ENCODE measurements at places on chromosomes 3 and 15. TPM values are rescaled to one million over a fixed set of nuclear protein-coding genes. Genes with fewer than 3 reads are reported as not detected.
A peak's percentile ranks its signal among the peaks of the same experiment; 100 is the strongest.

MORC1 gene
- not detected for polyA plus RNA-seq

FYCO1 gene
- 6.5 TPM for polyA plus RNA-seq

XYLB gene
- 4.3 TPM for polyA plus RNA-seq

GRCh38 chr3:99774467-99774866 lies 43.2 kb upstream of the CMSS1 start:
- DNase-seq, result no peak

GRCh38 chr15:75367006-75367405 lies 1.4 kb downstream of the MAN2C1 start:
- DNase-seq, result no peak

DNA sequence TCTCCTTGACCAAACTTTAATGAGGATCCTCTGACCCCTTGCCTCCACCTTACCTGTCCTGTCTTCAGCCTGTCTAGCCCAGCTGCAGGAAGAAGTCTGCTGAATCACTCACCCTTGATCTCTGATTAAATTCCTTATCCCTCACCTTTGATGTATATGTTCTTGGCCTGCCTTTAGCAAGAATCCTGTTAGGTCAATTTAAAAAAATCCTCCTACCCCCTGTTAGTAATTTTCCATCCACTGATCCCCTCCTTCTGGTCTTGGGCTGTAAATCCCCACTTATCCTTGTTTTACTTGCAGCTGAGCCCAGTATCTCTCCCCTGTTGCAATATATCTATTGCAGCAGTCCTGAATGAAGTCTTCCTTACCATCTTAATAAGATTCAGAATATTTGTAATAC lies 39.0 kb downstream of the MYH15 start:
- peak; percentile 17 for DNase-seq

GRCh38 chr3:99317201-99317600 lies 321.2 kb upstream of the COL8A1 start:
- DNase-seq, result no peak

DNA sequence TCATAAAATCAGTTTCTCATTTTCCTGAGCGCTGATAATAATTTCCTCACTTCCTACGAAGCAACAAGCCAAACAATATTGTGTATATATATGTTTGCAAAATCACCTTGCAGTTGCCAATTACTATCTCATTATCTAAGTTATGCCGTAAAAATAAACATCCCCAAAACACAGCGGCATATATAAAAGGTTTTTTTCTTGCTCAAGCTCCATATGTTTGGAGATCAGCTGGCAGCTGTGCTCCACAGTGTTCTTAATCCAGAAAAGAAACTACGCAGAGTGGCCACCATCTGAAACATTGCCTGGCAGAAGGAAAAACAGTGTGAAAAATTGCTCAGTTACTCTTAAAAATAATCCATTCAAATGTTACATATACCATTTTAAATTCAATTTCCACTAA lies 951.4 kb downstream of the PLOD2 start:
- DNase-seq, result no peak

DNA sequence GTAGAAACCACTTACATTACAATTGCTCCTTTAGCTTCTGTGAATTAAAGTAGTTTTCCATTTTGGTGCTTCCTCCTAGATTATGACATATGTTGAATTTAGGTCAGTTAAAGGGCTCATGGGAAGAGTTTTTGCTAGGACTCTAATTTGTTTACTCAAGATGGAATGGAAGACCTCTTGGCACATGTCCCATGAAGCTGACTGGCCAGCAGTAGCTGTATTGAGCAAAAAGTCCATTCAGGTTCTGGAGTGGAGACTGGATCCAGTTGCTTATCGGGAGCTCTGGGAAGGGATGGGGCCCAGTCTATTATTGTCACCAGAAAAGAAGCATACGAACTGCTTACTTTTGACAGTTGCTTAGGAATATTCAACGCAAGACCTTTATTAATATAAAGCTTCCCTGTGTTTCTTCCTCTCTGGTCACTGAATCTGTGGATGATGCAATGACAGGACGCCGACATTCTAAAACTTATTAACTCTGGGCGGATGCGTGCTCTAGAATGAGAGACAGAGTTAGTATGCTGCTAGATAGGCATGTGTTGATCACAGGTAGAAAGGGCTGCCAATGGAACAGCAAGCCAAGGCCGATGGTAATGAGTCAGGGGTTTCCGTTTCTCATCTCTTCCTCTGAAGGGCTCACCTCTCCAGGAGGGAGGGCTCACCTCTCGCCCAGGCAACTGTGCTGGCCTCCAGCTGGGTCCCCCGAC lies 155.8 kb downstream of the NR1D2 start:
- DNase-seq, result no peak

- no peak for DNase-seq
Observed at GRCh38 chr15:81560405-81560804, 186.4 kb upstream of the TMC3 start.

DNA sequence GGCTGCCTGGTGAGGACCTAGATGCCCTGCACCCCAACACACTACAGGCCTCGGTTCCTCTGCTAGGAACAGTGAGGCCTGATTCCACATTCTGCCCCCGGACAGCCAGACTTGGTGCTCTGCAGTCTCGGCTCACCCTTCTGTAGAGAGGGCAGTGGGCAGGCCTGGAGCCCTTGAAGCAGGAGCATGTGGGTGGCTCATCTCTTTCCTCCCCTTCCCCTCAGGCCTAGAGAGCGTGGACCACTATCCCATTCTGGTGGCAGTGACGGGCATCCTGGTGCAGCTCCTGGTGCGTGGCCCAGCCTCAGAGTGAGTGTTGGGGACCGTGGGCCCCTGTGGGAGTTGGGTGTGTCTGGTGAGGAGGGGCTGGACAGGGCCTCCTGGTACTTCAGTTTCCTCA lies 3.3 kb downstream of the AMIGO3 start:
- DNase-seq, result no peak

- no peak for DNase-seq
Observed at GRCh38 chr15:63414474-63415120, 33.0 kb upstream of the CA12 start.

- DNase-seq, result no peak
Observed at GRCh38 chr3:80190051-80190450, 422.3 kb upstream of the ROBO1 start.

DNA sequence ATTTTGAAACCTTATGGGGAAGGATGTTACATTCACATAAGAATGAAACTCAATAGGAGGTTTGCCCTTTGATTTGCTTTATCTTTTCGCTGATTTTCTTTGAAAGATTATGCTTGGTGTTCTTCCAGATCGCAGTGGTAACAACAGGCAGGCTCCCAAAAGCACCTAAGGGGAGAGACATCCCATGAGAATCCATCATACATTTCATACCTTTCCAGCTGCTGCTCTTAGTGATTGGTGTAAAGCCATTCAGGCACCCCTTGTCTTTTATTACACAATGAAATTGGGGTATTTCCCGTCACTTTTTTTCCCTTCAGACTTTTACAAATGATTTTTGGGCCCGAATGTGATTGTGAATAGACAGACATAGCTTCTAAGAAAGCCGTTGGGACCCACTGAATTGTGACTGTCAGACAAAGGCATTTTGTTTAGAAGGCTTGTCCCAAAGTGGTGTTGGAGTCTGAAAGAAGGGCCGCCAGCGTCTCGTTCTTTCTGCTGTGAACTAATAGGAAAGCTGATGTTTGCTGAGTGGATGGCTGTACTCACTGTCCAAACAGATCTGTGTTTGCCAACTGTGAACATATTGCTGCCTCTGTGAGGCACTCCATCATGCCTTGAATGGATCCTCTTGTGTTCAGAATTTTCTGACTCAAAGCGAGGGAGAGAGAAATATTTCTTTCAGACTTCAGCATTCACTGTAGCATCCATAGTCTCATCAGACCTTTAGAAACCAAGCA lies 164.3 kb downstream of the FNDC3B start:
- peak; percentile 8 for DNase-seq

DNA sequence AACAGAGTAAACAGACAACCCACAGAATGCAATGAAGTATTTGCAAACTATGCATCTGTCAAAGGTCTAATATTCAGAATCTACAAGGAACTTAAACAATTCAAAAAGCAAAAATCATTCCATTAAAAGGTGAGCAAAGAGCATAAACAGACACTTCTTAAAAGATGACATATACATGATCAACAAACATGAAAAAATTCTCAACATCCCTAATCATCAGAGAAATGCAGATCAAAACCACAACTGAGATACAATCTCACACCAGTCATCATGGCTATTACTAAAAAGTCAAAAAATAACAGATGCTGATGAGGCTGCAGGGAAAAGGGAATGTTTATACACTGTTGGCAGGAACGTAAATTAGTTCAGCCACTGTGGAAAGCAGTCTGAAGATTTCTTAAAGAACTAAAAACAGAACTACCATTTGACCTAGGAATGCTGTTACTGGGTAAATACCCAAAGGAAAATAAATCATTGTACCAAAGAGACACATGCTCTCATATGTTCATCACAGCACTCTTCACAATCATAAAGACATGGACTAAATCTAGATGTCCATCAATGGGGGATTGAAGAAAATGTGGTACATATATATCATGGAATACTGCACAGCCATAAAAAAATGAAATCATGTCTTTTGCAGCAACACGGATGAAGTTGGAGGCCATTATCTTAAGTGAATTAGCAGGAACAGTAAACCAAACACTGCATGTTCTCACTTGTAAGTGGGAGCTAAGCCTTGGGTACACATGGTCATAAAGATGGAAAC lies 393.3 kb upstream of the CBLB start:
- DNase-seq, result no peak

GRCh38 chr15:27847775-27848710 lies 251.1 kb downstream of the OCA2 start:
- no peak for DNase-seq

Measured in small intestine (tissue), 16 donors.